ENCODE measurements at places on chromosomes 16 and 17.

GRCh38 chr16:19853132-19853741, 31.4 kb downstream of the GPRC5B start:
- DNase-seq: no peak

DNA sequence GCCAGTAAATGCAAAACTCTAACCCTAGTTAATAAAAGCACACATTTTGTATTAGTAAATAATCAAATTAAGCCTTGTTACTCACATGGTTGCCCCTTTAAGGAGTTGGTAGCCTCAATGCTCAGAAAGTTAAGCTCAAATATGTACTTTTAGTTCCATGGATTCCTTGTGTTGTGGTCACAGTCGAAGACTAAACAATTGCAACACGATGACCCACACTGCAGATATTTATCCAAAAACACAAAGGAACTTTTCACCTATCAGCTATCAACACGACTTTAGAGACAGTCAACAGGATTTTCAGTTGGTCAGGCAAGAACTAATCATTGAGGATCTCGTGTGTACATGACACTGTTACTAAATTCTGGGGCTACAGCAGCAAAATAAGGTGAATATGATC, 47.4 kb upstream of the NUDT7 start:
- no peak for DNase-seq

DNA sequence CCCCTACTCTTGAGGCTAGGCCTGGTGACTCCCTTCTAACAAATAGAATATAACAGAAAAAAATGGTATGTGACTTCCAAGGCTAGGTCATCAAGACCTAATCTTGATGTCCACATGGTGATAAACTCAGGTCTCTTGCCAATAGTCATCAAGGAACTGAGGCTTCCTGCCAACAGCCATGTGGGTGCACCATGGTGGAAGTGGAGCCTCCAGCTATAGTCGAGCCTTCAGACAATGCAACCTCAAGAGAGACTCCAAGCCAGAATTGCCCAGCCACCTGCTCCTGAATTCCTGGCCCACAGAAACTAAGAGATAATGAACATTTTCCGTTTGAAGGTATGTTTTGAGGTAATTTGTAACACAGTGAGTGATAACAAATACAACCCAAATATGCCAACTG, 55.9 kb upstream of the SREBF1 start:
- DNase-seq: no peak

DNA sequence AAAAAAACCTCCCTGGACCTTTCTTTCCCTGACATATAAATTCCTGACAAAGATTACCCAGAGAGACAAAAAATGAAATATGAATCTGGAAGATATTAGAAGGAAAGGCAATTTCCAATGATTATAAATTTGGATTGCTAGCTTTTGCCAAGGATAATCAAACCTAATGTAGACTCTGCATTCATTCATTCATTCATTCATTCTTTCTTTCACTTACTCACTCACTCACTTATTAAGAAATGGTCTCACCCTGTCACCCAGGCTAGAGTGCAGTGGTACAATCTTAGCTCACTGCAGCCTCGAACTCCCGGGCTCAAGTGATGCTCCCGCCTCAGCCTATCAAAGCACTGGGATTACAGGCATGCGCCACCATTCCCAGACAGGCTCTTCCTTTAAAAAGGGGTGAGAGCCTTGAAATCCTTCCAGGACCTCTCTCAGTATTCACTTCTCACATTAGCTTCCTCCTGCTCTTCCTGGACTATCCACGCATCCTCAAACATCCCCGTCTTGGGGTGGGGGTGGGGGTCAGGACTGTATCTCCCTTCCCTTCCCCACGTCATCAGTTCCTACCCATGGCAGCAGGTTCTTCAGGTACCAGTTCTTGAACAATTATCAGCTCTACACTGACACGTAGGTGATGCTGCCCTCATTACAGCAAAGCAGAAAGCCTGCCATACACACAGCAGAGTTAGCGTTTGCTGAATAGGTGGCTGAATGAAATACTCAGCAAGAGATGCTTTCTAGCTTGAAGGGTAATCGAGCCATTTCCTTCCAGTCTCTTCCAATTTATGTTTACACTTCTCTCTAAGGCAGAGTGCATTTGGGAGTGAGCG, 19.8 kb downstream of the PRPSAP1 start:
- DNase-seq: no peak

DNA sequence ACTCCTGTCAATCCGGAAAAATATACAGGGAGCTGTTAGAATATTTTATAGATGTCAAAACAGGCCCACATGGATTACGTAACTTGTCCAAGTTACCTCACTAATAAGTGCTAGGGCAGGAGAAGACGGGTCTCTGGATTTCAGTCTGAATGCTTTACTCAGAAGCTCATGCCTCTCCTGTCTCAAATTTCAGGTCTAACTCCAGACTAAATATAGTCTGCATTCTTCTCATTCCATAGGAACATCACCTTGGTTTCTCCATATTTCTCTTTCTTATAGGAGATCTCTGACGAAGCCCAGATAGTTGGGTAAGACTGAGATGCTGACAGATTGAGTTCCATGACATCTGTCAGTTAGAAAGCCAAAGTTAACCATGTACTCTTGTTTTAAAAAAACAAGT, 174.2 kb downstream of the STX8 start:
- no peak for DNase-seq

DNA sequence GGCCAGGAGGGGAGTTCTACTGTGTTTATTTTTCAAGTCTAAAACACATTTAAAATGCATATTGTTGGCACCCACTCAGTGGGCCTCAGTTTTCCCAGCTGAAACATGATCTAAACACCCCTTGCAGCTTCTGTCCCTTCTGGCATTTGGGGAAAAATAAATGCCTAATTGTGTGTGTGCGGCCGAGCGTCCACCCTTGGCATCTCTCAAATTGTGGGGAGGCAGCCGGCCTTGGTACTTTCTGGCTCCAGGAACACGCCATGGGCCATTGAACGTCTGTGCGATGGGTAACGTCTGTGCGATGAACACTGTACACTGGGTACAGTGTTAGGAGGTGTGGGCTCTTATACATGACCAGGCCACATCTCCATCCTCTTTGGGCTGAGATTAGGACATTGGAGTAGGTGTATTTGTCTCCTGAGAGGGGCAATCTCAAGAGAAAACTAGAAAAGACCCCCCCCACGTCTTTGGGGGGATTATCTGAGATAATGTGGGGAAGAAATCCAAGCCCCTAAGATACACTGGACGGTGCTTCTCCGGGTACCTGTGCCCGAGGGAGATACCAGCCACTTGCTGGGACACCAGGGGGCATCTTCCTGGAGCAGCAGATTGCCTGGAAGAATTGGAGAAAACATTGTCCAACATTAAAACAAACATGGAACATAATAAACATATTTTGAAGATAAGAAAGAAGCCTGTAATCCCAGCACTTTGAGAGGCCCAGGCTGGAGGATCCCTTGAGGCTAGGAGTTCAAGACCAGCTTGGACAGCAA, 54.9 kb downstream of the RAB11FIP4 start:
- DNase-seq: no peak

DNA sequence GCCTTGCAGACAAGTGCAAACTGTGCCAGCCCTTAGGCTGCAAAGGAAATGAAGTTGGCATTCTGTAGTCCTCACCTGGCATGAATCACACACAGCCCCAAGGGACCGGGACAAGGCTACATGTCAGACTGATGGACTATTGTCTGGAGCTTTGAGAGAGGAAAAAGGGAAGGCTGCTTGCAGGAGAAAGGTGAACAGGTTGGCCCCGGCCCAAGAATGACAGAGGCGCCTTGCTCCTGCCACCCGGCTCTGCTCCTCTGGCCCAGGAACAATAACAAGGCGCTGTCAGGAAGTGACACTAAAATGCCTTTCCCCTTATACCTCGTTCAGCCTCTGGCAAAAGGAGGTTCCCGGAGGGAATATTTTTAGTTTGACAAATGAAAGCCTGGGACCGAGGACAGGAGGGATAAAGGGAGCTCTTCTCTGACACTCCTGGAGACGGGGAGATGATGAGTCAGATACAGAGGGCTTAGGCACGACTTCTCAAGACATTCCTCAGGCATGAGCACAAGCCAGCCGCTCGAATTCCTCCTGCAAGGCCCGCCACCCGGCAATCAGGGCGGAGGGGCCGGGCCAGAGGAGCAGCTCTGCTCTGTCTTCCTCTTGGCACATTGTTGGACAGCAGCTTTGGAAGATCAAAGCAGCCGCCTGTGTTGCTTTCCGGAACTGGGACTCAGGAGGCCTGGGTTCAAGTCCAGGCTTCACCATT, 105.8 kb downstream of the NOG start:
- no peak for DNase-seq

- no peak for DNase-seq
These were observed 60.7 kb downstream of the ARSG start for GRCh38 chr17:68352041-68352440.

- no peak for DNase-seq
These were observed 83.9 kb downstream of the YPEL2 start for GRCh38 chr17:59415397-59415796.

GRCh38 chr16:17204644-17205043, 266.1 kb downstream of the XYLT1 start:
- DNase-seq: no peak

DNA sequence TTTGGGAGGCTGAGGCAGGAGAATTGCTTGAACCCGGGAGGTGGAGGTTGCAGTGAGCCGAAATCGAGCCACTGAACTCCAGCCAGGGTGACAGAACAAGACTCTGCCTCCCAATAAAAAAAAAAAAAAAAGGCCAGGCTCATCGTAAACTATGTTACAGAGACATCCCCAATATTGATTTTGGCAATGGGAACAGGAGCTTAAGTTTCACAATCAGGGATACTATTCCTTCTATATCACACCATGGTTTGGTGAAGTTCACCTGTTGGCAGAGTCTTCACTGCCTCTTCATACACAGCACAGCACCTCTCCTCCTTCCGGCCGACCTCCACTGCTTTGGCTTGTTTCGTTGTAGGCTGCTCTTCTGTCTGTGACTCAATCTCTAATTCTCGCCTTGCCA, 21.2 kb downstream of the UTP6 start:
- DNase-seq: no peak

- no peak for DNase-seq
These were observed 18.6 kb upstream of the ACSF3 start for GRCh38 chr16:89074803-89075688.

GRCh38 chr16:80033783-80034468, 433.4 kb upstream of the MAF start:
- no peak for DNase-seq

DNA sequence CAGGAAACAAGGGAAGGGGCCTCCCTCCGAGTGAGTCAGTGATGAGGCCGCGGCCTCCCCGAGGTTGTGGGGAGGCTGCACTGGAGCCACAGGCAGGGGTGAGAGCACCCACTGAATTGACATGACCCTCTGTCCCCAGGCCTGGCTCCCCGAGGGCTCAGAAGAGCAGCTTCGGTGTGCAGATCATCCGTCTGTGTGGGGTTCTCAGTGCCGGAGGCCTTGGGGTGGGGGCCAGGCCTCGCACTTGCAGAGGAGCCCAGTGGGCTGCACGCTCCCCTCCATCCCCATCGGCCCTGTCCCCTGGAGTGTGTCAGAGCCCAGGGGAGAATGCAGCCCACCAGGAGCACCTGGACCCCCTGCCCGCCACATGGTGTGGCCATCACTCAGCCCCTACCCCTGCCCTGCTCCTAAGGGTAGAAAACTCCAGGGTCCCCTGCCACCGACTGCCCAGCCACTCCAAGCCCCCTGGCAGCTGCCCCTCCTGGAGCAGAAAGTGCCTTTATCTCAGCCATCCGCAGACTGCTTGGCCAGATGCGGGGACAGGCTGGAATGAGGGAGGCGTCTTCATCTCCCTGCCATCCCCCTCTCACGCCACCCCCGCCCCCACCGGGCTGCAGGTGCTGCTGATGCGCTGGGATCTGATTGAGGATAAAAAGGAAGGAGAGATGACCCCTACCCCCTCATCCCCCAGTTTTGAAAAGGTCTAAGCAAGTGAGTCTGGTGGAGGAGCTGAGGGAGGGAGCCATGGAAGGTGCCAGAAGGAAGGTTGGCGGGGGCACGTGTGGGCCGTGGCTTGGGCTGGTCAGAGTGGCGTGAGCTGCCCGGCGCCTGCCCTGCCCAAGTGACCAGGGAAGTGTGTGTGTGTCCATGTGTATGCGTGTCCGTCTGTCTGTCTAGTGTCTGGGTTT, 358.3 kb downstream of the SEC14L1 start:
- DNase-seq: no peak

DNA sequence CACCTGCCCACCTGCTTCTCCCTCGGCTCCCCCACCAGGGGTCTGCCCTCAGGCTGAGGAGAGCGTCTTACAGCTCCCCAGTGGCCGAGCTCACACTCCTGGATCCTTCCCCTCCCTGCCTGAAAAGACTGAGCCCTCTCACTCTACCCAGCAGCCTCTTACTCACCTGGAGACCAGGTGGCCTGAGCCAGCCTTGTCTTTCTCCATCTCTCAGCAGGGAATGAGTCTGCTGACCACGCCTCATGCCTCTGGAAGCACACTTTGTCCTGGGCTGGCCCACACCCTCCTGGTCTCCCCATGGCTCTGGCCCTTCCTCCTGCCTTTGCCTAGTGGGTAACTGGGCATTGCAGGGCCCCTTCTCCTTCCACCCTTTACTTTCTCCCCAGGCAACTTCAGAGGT, 177.2 kb downstream of the ENGASE start:
- no peak for DNase-seq

DNA sequence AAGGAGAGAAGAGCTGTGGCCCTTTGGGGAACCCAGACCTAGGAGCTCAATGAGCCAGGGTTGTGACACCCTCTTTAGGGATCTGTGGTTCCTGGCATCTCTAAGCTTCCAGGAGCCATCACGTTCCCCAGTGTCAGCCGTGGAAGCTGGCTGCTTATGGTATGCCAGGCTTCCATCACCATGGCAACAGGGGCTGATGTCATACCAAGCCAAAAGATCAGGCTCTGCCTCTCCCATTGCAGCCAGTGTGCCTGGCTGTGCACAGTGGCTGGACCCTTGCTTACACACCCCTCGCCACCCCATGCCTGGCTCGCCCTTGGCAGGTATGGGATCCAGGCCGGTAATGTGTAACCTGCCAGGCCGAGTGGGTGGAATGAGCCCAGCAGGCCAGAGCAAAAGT, 91.1 kb downstream of the SSH2 start:
- DNase-seq: no peak

GRCh38 chr17:34227707-34228106, 27.4 kb upstream of the CCL2 start:
- no peak for DNase-seq

DNA sequence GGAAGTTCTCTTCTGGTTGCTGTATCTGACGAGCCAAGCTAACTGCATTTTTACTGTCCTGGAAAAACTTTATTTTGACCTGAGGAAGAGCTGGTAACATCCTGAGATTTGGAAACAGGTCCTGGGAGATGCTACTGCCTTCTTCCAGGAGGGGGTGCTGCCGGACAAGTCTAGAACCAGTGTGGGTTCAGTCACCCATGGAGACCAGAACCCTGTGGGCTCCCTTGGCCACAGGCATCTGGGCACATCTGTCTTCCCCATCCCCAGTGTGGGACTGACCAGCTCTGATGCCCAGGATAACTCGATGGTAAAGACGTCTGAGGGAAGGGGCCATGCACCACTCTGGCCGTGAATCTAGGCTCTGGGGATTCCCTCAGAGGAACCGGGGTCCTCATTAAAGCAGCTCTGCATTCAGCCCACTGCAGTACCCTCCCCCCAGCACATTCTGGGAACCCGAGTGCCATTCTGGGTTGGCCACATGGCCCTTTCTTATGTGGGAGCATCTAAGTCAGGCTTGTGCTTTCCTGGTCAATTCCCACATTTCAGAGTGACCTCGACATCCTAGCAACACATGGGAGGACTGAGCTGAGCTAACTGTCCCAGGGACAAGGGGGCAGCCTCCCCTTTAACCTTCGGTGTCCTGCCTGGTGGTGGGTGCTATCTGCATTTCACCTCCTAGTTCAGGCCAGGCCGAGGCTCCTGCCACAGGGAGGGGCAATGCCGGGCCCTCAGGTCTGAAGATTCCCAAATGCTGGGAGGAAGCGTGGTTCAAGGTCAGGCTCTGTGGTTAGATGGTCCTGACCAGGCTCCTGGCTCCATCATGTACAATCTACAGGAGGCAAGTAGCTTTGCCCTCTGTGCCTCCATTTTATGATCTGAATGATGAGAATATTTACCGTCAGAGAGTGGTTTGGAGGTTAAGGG, 6.4 kb downstream of the C16orf86 start:
- peak; percentile 63 for DNase-seq
